ENCODE measurements at places on chromosomes 1 and 21.

DNA sequence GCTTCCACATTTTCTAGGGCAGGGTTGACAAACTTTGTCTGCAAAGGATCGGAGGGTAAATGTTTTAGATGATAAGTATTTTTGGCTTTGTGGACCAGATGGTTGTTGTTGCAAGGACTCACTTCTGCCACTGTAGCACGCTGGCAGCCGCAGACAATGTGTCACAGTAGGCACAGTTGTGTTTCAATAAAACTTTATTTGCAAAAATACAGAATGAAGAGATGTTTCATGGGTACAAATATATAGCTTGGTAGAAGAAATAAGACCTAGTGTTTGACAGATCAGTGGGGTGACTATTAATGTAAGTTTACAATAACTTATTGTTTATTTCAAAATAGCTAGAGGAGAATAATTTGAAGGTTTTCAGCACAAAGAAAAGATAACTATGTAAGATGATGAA lies 127.8 kb downstream of the GRIK3 start:
- DNase-seq, result no peak

- DNase-seq, result no peak
Observed at GRCh38 chr1:61241411-61241838, 159.1 kb downstream of the NFIA start.

DNA sequence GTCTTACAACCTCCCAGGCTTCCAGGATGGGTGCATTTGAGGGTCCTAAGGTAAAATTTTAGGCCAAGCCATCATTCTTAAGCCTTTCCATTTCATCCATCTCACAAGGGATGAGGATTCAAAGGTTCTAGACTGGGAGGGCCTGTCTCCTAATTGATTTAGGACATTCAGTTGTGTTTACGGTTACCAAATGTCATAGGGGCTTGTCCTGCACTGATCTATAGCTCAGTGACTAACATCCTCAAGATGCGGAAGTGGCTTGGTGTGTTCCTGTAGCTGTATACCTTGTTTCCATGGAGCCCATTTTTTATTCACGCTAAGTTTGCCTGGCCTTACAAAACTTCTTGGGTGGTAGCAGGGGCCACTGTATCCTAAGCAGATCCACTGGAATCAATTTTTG lies 52.8 kb downstream of the DUSP10 start:
- DNase-seq, result no peak

GRCh38 chr1:244046907-244047611 lies 4.0 kb upstream of the ZBTB18 start:
- no peak for DNase-seq

DNA sequence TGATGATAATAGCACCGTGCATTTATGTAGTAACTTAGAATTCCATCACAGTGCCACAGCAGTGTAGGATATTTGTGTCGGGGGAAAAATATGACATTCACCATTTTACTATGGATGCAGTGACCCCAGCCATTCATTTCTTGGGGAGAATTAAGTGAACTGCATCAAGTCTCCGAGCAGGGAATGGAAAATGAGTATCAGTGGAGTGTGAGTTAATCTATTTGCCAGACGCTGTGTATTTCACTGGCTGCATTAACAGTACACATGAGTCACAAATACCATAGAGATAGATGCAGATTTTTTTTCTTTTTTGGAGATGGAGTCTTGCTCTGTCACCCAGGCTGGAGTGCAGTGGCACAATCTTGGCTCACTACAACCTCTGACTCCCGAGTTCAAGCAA lies 33.8 kb upstream of the SLC45A1 start:
- DNase-seq, result no peak

DNA sequence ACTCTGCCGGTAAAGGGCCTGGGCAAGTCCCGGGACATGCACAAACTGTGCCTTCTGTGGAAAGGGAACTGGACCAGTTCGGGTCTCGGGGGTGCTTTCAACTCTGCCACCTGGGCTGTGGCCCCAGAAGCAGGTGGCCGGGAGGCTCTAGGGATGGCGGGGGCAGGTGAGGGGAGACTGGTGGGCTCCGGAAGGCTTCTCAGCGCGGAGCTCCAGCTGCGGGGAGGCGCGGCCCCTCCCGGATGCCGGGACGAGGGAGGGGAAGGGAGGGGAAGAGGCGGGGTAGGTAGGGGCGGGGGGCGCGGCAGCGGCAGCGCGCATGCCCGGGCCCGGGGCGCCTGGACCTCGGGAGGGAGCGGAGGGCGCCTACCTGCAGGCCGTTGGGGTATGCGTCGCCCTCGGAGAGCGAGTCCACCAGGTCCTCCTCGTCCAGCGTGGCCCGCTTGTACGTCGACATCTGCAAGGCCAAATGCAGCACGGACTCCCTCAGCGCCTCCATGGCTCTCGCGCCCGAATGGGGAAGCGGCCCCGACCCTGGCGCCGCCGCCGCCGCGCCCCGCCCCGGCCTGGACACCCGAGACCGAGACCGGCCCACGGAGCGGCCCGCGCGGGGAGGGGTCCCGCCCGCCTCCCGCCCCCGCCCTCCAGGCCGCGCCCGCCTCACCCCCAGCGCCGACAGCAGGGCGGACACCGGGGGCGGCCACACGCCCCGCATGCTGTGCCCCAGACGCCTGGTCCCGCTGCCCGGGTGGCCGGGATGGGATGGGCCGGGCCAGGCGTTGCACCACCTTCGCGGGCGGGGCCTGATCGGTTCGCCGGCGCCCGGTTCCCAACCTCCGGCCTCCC lies at the start of gene ECE1:
Gene ECE1, minus strand, starts transcription at position 764 of the 846 bp plus-strand sequence. Its CDS starts 49 bp downstream, at position 715.
- no peak for DNase-seq
